ENCODE measurements at places on chromosomes 5 and 9. TPM values are rescaled to one million over a fixed set of nuclear protein-coding genes. Genes with fewer than 3 reads are reported as not detected.

PJA2 gene
- total RNA-seq: 173 TPM

TRPM3 gene
- under 0.01 TPM for total RNA-seq

SNX2 gene
- 81.1 TPM for total RNA-seq

IFNA6 gene
- not detected for total RNA-seq

SPINK1 gene
- total RNA-seq: 0.59 TPM

ALDOB gene
- not detected for total RNA-seq

MYOZ3 gene
- total RNA-seq: 0.30 TPM
